Sciatic nerve (tissue), 2 donors: ENCODE measurements at places on chromosomes 12 and 14. TPM values are rescaled to one million over a fixed set of nuclear protein-coding genes. Genes with fewer than 3 reads are reported as not detected.

The HCAR3 gene
- total RNA-seq: 3.5 TPM

GRCh38 chr12:40436564-40436963, 211.8 kb downstream of the LRRK2 start:
- DNase-seq: no peak

DNA sequence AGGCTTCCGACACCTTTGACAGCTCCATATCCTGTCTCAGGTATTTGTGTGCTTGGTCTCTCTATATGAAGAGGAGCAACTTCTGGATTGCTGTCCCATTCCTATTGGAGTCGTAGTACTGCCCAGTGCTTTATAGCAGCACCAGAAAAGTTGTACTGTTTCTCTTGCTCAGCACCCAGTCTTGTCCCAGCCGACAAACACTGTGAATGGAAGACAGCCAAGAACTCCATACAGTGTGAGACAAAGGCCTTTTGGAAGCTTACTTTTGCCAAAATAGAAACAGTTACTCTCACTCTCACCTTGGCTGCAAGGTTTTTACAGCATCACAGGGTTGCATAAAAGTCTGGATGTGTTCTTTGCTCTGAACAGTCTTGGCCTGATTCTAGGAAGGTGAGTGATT, 105.3 kb downstream of the TGFB3 start:
- DNase-seq: no peak

The DCN gene
- total RNA-seq: 2,017 TPM

DNA sequence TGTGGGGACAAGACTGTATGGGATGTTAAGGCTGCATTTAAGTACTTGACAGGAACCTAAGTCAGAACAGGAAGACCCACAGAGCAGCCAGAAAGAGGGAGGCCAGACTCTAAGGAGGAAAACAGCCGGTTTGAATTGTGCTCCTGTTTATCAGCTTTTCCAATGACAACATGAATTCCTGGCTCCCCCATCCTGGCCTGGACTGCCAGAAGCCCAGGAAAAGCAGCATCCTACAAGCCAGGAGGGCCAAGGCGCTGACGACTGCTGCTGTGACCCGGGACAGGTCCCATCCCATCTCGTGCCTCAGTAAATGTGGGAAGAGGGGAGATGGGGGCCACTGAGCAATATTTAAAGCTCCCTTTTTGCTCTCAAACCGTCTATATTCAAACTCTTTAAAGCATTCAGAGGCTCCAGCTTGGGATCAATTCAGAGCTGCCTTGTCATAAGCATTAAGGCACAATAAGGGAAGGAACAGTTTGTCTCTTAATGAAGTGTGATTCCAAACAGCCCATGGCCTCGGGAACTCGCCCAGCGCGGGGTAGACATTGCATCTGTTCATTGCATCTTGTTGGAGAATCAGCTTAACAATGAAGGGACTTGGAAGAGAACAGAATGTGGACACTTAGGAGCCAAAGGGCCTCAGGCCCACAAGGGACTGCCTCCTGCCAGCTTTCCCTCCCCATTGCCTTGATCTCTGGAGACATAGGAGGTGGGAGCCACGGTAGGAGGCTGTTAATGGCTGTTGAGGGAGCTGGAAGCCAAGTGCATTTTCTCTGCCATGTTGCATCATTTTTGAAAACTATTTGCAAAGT, 49.6 kb downstream of the CMKLR1 start:
- DNase-seq: no peak

GRCh38 chr14:103188810-103189480, 65.7 kb downstream of the TNFAIP2 start:
- no peak for DNase-seq

The IL26 gene
- not detected for total RNA-seq

- DNase-seq: peak; percentile 41
Measured at GRCh38 chr12:6275928-6276887, 34.3 kb upstream of the PLEKHG6 start.

The PLCZ1 gene
- total RNA-seq: not detected

DNA sequence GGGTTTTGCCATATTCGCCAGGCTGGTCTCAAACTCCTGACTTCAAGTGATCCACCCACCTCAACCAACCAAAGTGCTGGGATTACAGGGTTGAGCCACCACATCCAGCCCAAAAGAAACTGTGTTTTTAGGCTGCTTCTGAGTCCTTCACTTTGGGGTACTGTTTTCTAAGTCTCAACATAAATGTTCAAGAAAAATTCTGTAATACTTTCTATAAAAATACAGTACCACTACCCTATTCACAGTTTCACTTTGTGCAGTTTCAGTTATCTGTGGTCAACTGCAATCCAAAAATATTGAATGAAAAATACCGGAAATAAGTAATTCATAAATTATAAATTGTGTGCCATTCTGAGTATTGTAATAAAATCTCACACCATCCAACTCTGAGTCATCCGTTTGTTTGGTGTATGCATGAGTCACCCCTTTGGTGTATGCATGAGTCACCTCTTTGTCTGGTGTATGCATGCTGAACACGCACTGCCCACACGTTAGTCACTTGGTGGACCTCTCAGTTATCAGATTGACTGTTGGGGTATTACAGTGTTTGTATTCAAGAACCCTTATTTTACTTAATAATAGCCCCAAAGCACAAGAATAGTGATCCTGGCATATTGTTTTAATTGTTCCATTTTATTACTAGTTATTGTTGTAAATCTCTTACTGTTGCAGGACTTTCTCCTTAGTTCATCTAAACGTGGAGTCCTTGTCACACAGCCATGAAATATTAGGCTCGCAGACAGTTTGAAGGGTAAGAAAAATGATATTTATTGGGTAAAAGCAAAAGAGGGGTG, 190.2 kb downstream of the FSCB start:
- DNase-seq: no peak

DNA sequence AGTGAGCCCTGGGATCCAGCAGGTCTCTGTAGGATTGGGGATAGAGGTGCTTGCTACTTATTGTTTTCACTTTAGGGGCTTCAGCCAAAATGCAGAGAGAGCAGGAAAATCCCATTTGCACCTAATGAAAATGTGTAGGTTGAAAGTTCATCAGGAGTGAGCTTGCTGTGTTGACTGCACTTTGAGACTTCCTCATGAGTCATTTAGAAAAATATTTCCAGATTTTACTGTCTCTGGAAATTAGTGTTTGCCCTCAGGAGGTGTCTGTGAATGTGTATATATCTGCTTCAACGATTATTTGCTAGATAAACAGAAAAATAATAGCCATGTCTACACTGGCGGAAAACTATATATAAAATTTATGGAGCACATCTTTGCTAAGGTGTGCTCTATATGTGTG, 159.3 kb downstream of the CAND1 start:
- DNase-seq: no peak

The ZC2HC1C gene
- total RNA-seq: 2.5 TPM

GRCh38 chr14:53380867-53381225, 227.7 kb upstream of the DDHD1 start:
- no peak for DNase-seq

DNA sequence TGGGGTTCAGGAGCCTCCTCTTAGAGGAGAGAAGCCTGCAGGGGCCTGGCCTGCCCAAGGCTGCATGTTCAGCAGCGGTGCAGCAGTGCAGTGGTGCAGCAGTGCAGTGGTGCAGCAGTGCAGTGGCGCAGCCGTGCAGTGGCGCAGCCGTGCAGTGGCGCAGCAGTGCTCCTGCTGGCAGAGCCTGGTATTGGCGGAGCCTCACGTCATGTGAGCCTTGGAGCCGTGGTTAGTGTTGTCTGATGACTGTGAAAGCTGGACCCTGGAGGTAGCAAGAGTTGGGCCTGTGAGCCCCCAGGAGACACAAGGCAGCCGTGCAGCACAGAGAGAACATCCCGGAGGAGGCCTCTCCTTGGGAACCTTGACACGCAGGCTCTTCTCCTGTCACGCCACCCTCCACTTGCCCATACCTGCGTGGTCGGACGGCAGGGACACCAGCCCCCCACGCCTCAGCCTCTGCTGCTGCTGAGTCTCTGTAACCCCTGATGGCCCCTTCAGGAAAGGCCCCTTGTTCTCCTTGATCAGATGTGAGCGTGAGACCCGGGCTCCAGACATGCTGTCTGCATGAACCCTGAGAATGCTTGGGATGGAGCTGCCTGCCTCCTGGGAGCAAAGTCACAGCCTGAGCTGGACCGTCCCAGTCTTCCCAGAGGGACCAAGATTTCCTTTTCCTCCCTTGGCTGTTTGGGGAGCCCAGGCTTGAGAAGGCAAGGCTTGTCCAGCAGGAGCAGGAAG, 193.7 kb downstream of the KIF26A start:
- DNase-seq: peak; percentile 45

The AQP2 gene
- total RNA-seq: not detected

DNA sequence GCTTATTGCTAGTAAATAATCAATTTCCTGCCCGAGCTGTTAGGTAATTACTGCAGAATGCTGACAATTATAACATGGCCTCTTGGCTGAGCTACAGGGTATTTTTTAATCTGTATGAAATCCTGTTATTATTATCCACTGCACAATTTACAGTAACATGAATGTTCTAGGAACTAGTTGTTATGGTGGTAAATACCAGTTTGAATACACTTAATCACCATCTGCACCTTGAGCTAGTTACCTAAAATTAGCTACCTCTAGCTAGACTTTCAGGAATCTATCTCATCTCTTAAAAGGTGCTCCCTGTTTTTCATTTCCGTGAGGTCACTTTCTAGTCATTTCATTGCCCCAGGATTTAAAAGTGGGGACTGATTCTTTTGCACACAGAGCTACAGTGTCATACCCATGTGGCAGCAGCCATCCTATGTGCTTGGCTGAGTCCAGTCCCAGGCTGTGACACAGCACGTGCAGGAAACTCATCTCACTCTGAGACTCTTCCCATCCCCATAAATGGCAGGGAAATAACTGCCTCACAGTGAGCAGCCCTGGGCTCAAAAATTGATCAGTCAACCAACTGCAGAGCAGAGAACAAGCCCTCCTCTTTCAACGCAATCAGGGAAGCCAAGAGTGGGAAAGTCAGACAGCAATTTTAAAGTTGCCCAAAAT, 37.6 kb downstream of the DCP1B start:
- DNase-seq: no peak

DNA sequence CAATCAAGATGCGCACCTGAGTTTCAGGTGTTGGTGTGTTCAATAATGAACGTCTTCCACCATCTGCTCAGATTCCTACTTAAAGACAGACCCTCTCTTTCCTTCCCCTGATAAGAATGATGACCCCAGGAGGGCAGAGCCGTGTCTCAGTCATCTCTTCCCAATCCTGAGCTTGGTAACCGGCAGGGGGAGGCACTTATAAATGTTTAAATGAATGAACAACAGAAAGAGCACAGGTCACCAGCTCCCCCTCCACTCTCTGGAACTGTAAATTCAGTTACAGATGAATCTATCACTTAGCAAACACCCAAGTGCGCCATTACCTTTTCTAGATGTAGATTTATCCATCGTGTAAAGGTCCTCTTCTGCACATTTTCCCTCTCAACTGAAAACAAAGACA, 72.4 kb upstream of the DICER1 start:
- DNase-seq: no peak

- peak; percentile 75 for DNase-seq
Measured at GRCh38 chr14:76953311-76953945, 75.1 kb downstream of the IRF2BPL start.

GRCh38 chr14:61565181-61565580, 130.1 kb upstream of the HIF1A start:
- DNase-seq: no peak

GRCh38 chr14:101124815-101125214, 221.3 kb upstream of the RTL1 start:
- peak; percentile 32 for DNase-seq

- DNase-seq: no peak
Measured at GRCh38 chr12:68495336-68496070, 115.2 kb upstream of the RAP1B start.

DNA sequence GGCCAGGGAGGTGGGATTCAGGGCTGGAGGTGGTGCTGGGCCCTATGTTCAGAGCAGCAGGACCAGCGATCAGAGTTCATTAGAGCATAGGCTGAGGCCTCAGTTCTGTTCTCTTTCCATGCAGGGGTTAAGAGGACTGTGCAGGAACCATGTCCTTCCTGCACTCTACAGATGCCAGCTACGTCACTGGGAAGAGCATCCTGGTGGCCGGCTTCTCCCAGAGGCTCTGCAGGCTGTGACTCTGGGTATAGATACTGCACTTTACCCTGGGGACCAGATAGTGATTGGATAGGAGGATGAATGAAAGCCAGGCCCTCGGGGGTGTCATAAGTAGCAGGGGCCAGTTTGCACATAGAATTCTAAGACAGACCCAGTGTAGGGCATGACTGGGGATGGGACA, 92.6 kb downstream of the DHRS2 start:
- no peak for DNase-seq

The PELI2 gene
- total RNA-seq: 44.0 TPM

The GRIN2B gene
- total RNA-seq: 11.9 TPM

DNA sequence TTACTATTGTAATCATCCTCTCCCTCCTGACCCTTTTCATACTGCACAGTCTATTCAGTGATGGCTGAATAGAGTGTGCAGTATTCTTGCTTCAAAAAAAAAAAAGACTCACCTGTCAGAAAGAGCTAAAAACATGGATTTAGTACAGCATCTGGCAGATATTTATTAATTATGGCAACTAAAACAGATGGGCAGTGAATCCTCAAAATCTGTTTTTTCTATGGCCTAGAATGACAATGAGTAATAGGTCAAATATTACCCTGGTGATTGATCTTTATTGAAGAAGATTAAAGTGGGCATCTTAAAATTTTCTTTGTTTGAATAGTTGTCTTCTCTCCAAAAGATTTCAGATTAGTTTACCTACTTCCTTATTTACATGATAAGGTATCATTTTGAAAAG, 543.6 kb downstream of the FOXG1 start:
- DNase-seq: no peak

DNA sequence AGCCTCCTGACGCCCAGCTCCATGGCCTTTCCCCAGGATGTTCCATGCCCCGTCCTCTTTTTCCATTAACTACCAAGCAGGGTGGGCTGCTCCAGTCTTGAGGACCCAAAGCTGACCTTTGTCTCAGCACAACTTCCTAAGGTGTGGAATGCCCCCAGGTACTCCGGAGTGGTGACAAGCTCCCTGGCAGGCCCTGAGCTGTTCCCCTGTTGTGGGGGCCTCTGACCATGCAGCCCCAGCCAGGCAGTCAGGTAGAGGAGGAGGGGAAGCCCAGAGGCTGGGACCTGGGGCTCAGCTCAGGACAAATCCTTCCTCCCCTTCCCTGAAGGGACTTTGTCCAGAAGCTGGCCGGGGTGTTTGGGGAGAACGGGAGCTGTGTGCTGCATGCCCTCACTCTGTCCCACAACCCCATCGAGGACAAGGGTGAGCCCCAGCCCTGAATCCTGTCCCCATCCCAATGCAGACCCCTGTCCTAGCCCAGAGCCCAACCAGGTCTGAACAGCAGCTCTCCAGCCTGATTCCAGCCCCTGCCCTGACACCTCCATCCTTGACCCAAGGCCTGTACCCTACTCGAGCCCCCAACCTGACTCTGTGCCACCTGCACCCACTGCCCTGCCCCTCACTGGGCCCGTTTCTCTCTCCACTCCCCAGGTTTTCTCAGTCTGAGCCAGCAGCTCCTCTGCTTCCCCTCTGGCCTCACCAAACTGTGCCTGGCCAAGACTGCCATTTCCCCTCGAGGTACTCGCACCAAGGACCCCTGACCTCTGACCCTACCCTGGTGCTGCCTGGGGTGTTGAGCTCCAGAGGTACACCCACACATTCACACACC, 4.4 kb downstream of the CARMIL3 start:
- no peak for DNase-seq

GRCh38 chr12:64039281-64039871, 182.7 kb downstream of the KICS2 start:
- no peak for DNase-seq

The FGF23 gene
- total RNA-seq: not detected

GRCh38 chr14:88947646-88948598, 123.5 kb downstream of the TTC8 start:
- DNase-seq: no peak

GRCh38 chr14:100677152-100677551, 49.5 kb upstream of the DLK1 start:
- DNase-seq: no peak
